ENCODE measurements at places on chromosomes 6 and 20. TPM values are rescaled to one million over a fixed set of nuclear protein-coding genes. Genes with fewer than 3 reads are reported as not detected.

The DEFB113 gene
- not detected for total RNA-seq

The TREML2 gene
- total RNA-seq, result not detected

The PLAGL2 gene
- total RNA-seq, result 7.5 TPM

The FOXF2 gene
- total RNA-seq, result 0.10 TPM

The PRRT1 gene
- total RNA-seq, result not detected

The FKBP1C gene
- 2.9 TPM for total RNA-seq

The TFAP2D gene
- not detected for total RNA-seq

The TMEM217 gene
- 19.7 TPM for total RNA-seq

The PCNA gene
- total RNA-seq, result 185 TPM

The PRKN gene
- total RNA-seq, result 1.6 TPM

The ARMC12 gene
- total RNA-seq, result not detected

The ALDH5A1 gene
- total RNA-seq, result 0.98 TPM

The CGA gene
- total RNA-seq, result not detected

The CD109 gene
- 77.2 TPM for total RNA-seq

The SLC13A3 gene
- under 0.01 TPM for total RNA-seq

The MYO6 gene
- 36.1 TPM for total RNA-seq

The RAB44 gene
- total RNA-seq, result under 0.01 TPM

The PLEKHG1 gene
- 30.7 TPM for total RNA-seq

The SYTL3 gene
- 1.3 TPM for total RNA-seq

The GMPR gene
- 17.6 TPM for total RNA-seq

The CASS4 gene
- total RNA-seq, result under 0.01 TPM

The TINAG gene
- total RNA-seq, result not detected

The NKX2-4 gene
- total RNA-seq, result not detected

The HTR1B gene
- 31.8 TPM for total RNA-seq

The TMEM74B gene
- total RNA-seq, result 1.1 TPM

The NOL7 gene
- 80.4 TPM for total RNA-seq

The TPX2 gene
- total RNA-seq, result 40.5 TPM

The MAS1 gene
- not detected for total RNA-seq

The FERMT1 gene
- 0.65 TPM for total RNA-seq

The SPATA2 gene
- total RNA-seq, result 3.5 TPM

The HUS1B gene
- 0.98 TPM for total RNA-seq

The PCK1 gene
- not detected for total RNA-seq

The COL9A3 gene
- 0.65 TPM for total RNA-seq

The ULBP1 gene
- 0.65 TPM for total RNA-seq

The EFCAB8 gene
- under 0.01 TPM for total RNA-seq
